ENCODE measurements at places on chromosomes 16 and 17.

DNA sequence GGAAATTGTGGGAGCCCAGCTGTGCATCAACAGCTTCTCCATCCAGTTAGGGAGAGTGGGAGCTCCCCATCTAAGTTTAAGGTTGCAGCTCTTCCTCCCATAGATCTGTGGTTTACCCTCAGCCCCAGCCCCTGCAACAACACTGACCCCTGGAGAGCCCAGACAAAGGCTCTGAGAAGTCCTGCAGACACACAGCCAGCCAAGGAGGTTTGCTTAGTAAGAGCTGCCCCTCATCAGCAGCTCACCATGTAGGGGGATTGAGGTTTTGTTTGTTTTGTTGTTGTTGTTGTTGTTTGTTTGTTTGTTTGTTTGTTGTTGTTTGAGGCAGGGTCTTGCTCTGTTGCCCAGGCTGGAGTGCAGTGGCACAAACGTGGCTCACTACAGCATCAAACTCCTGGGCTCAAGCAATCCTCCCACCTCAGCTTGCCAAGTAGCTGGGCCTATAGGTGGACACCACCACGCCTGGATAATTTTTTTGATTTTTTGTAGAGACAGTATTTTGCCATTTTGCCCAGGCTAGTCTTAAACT lies 138.6 kb downstream of the CLEC16A start:
- DNase-seq: no peak

- no peak for DNase-seq
Measured at GRCh38 chr17:67421869-67422273, 44.8 kb downstream of the PITPNC1 start.

GRCh38 chr17:61135782-61136181 lies 263.9 kb upstream of the TBX2 start:
- DNase-seq: no peak

GRCh38 chr16:88681084-88681680 lies 5.1 kb downstream of the SNAI3 start:
- DNase-seq: peak; percentile 62

GRCh38 chr17:40303009-40303657 lies 5.8 kb upstream of the RARA start:
- DNase-seq: peak; percentile 74

GRCh38 chr16:31367853-31368252 lies 12.9 kb downstream of the ITGAX start:
- DNase-seq: no peak

GRCh38 chr16:31868691-31869167 lies 4.9 kb upstream of the ZNF267 start:
- DNase-seq: peak; percentile 54

- DNase-seq: peak; percentile 69
Measured at GRCh38 chr16:745739-746138, 4.9 kb upstream of the CIAO3 start.

GRCh38 chr16:74700438-74701225 lies at the start of gene MLKL:
Gene MLKL, minus strand, starts transcription at chr16:74700862. Its CDS starts 5,105 bp downstream, at chr16:74695757.
- no peak for DNase-seq

DNA sequence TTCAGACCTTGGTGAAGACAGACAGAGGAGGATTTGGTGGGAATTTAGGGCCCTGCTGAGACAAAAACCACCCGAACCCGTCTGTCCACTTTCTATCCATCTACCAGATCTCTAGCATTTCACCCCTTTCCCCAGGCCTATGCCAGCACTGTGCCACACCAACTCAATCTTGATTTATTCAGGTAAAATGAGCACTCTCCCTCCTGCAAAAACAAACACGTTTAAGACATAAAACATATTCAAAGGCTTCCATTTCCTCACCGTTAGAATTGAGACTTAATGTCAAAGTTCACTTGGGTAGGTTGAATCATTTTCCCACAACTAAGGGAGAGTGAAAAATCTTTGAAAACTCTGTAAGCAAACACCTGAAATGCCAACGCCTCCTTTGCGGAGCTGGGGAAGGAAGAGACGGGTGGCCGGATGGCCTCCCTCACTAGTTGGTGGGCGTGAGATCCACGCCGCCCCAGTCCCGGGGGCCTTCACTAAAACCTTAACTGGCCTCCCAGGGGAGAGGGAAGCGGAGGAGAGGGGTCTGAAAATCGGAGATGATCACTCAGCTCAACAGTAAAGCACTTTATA lies 862 bp downstream of the DCAKD start:
- peak; percentile 61 for DNase-seq

DNA sequence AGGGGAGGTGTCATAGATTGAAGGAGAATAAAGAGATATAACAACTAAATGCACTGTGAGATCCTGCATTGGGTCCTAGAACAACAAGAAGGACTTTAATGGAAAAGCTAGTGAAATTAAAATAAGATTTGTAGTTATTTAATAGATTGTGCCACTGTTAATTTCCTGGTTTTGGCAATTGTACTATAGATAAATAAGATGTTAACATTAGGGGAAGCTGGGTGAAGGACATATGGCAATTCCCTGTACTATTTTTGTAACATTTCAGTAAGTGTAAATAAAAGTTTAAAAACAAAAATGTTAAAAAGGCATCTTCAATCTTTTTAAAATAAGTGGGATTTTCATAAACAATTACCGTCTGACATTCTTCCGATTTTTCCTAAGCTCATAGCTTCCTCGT lies 258.4 kb upstream of the AXIN2 start:
- DNase-seq: no peak

DNA sequence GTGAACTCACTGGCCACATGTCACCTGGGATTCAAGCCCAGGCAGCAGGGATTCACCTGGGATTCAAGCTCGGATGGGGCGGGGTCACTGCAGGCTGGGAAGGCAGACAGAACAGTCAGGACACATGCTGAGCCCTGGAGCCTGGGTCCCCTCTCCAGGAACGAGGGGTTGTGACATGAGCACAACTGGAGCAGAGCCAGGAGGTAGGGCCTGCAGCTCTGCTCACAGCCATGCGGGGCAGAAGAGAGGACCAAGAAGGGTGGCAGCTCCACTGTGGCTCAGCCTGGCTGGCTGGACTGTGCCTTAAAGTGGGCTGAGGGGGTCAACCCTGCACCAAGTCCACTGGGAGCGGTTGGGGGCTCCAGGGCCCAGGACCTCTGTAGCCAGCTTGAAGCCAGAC lies 150.1 kb downstream of the RAB11FIP4 start:
- DNase-seq: peak; percentile 62

DNA sequence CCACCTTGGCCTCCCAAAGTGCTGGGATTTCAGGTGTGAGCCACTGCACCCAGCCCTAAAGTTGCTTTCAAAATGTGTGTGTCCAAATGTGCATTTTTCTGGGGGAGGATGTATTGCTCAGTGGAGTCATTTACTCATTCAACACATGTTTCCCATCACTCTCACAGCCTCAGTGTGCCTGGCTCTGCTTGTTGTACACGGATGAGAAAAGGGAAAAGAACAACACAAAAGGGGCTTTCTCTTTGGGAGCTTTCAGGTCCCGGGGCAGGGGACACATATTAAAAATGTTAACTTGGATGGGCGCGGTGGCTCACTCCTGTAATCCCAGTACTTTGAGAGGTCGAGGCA lies 1.7 kb upstream of the PPL start:
- DNase-seq: no peak

GRCh38 chr17:48484256-48484655 lies 46.6 kb downstream of the HOXB1 start:
- DNase-seq: no peak

DNA sequence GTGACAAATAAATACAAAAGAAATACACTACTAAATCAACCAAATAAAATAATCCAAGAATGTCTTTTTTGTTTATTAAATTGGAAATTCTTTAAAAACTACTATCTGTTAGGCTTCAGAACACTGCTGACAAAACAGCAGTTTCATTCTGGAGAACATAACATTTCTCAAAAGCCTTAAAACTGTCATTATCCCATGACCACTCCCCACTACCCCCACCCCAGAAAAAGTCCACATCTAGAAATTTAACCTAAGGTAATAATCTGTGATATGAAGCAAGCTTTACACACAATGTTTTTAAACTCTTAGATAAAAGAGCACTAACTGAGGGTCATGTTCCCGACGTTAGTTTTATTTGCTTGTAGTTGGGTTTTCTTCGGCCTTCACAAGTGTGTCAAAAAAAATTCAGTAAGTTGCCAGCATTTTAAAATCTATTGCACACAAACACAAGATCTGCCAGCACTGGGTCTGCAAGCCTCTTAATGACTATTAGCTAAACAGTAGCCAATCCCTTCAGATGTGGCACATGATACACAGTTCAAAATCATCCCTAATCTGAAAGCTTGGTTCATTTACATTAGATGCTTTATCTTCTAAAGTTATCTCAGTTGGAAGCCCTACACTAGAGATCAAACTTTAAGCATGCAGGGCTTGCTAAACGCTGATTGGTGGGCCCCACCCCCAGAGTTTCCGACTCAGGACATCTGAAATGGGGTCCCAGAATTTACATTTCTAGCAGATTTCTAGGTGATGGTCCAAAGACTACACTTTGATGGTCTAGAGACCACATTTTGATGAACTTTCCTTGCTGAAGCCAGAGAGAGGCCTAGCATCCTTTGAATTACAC lies 75.2 kb downstream of the KANSL1 start:
- DNase-seq: no peak

DNA sequence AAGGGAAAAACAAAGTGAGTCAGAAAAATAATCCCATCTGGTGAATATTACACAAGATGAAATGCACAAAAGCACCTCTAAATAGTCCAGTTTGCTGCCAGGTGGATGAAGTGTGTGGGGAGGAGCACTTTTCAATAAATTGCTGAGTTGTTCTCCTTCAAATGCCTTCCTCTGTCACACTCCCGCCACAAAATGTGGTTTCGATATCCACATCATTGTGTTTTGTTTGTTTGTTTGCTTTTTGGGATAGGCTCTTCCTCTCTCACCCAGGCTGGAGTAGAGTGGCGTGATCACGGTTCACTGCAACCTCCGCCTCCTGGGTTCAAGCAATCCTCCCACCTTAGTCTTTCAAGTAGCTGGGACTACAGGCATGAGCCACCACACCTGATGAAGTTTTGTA lies 24.6 kb upstream of the SHISA9 start:
- no peak for DNase-seq

GRCh38 chr17:82947051-82947991 lies 107.5 kb upstream of the ZNF750 start:
- DNase-seq: no peak

DNA sequence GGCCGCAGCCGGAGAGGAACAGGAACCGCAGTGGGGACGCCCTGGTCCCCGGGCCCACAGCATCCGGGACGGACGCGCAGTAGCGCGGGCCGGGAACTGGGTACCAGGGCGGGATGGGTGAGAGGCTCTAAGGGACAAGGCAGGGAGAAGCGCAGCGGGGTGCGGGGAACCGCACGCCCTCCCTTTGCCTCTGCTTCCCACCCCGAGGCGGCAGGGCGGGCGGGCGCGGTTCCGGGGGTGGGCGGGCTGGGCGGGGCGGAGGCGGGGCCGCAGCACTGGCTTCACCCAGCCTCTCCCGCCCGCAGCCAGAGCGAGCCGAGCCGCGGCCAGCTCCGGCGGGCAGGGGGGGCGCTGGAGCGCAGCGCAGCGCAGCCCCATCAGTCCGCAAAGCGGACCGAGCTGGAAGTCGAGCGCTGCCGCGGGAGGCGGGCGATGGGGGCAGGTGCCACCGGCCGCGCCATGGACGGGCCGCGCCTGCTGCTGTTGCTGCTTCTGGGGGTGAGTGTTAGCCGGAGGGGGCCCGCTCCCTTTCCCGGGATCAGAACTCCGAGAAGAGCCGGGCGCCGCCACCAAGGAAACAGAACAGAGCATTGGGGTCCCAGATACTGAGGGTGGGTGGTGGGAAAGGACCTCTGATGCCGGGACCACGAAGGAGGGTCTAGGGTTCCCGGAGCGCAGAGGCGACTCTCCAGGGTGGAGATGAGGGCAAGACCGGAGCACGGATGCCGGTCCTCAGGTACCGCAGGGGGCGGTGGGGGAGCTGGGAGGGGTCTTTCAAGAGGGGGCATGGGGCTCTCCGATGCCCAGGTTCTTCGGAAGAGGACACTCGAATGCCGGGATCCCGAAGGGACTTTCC lies at the start of gene NGFR:
TSS of gene NGFR (plus strand) at position 308 of the 856 bp plus-strand sequence. CDS start at position 433, 125 bp downstream.
- DNase-seq: peak; percentile 81

GRCh38 chr17:60445144-60445543 lies 22.9 kb downstream of the CHCT1 start:
- no peak for DNase-seq

GRCh38 chr17:74736513-74737298 lies at the start of gene RAB37:
Gene RAB37, plus strand, starts transcription at chr17:74737256. Its CDS starts 17 bp downstream, at chr17:74737273.
- DNase-seq: peak; percentile 88

- no peak for DNase-seq
Measured at GRCh38 chr16:6861815-6862477, 470.7 kb upstream of the RBFOX1 start.

DNA sequence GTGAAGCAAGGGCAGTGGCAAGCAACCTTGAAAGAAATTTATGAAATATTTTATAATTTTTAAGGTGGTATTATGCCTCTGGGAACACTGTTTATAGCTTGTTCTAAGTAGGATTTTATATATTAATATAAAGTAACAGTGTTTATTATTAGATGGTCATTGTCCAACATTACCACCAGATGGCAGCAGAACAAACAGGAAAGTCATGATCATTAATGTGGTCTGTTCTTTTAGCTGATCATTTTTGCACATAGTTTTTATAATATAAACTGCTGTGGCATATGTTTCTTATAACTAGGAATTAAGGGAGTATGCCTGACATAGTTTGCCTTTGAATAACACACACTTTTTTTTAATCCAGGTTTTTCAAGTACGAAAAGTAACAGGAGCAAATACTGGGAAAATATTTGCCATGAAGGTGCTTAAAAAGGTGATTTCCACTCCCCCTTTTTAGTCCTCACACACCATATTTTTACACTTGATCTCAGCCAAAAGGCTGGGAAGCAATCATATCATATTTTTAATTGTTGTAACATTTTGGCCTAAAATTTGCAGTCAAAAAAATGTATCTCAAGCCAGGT lies 21.4 kb downstream of the RPS6KB1 start:
- DNase-seq: peak; percentile 63

- DNase-seq: no peak
Measured at GRCh38 chr16:73323880-73324279, 276.0 kb upstream of the ZFHX3 start.

DNA sequence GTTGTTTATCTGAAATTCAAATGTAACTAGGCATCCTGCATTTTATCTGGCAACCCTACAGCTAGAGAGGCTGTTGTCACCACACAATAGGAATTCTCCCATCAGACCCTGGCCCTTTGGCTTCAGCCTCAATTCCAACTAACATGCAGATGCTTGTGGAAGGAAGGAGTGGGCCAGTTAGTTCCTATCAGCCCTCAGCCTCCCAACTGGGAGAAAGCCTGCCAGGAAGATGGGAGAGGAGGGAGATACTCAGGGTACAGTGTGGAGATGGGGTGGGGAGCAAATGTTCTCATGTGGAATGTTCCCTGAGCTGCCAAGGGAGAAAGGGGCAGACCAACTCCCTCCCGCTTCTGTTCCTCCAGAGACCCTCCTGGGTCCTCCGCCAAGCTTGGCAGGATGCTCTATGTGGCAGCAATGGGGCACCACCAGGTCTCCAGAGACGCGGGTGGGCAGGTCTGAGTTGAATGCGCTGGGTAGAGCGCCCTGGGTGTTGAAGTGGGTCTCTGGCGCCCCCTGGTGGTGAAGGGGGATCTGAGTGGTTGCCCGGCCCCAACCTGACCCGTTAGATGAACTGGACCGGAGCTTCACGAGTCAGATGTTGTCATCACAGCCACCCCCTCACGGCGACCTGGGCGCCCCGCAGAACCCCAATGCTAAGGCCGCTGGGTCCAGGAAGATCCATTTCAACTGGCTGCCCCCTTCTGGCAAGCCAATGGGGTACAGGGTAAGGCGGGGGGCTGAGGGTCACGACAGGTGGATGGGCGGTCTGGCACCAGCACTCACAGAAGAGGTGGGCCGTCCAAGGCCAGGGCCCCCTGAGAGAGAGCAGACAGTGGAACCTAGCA lies 15.2 kb downstream of the GALK1 start:
- peak; percentile 93 for DNase-seq

- no peak for DNase-seq
Measured at GRCh38 chr17:33090806-33091205, 99.2 kb downstream of the SPACA3 start.

Data from D341Med (cell line).